ENCODE measurements at places on chromosomes 16 and 17.

- no peak for DNase-seq
Measured at GRCh38 chr16:57773019-57773418, 29.3 kb downstream of the KIFC3 start.

- no peak for DNase-seq
Measured at GRCh38 chr17:78306913-78307312, 53.0 kb downstream of the SOCS3 start.

GRCh38 chr16:19116711-19117449, 3.1 kb downstream of the ITPRIPL2 start:
- no peak for DNase-seq

GRCh38 chr16:56370875-56371659, 54.3 kb downstream of the AMFR start:
- DNase-seq: no peak

- no peak for DNase-seq
Measured at GRCh38 chr17:67260170-67260987, 15.4 kb upstream of the HELZ start.

DNA sequence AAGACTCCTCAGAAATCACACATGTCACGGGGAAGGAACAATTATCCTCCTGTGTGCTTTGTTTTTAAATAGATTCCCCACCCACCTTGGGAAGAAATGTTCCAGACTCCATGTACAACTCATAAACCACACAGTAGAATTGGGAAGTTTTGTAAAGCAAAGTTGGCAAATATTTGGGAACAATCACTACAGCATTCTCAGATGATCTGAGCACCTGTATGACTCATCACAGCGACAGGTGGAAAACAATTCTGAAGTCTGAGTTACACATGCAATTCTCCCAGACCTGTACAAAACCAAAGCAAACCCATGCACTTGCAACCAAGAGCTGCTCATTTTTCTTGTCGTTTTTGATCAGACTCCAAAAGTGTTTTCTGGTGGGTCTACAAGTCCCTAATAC, 14.4 kb upstream of the MYLK3 start:
- no peak for DNase-seq

DNA sequence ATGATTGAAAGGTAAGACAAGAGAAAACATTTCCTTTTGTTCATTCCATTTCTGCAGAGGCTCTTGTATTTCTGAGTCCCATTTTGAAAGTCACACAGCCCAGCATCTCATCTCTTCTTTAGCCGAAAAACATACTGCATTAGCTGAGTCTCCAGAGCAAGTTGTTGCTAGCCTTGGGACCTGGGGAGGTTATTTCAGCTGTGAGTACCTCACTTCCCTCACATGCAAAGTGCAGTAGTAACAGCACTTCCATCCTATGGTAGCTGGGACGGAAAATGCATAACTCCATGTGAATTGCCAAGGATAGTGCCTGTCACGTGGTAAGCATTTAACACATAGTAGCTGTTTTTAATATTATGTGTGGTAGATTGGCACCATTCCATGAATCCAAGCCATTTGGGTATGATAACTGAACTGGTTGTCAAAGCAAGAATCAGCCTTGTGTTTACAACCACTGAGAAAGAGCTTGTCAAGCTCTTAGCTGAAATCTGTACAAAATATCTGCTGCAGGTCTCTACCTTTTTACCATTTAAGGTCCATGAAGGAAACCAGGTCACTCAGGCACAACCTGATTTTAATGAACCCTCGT, 345.7 kb downstream of the CDH13 start:
- DNase-seq: no peak

Data from WERI-Rb-1 (cell line).